Liver (tissue), 10 donors: ENCODE measurements at places on chromosomes 7 and 10. TPM values are rescaled to one million over a fixed set of nuclear protein-coding genes. Genes with fewer than 3 reads are reported as not detected.

Gene ACTR3C
- 61.7 TPM for total RNA-seq

Gene AKR1C2
- 129 TPM for total RNA-seq

Gene AKR1C8
- not detected for total RNA-seq

Gene SHH
- total RNA-seq = 6.1 TPM

Gene CYP3A7
- total RNA-seq = 81.2 TPM

Gene PRLHR
- under 0.01 TPM for total RNA-seq

Gene ELAPOR2
- 1.2 TPM for total RNA-seq
